NCI-H146 (cell line): ENCODE measurements at places on chromosomes 16 and 17.

- DNase-seq: peak; percentile 56
These were observed 4.9 kb downstream of the CDK3 start for GRCh38 chr17:76005263-76006149.

- no peak for DNase-seq
These were observed 66.0 kb upstream of the CDH5 start for GRCh38 chr16:66300501-66300900.

DNA sequence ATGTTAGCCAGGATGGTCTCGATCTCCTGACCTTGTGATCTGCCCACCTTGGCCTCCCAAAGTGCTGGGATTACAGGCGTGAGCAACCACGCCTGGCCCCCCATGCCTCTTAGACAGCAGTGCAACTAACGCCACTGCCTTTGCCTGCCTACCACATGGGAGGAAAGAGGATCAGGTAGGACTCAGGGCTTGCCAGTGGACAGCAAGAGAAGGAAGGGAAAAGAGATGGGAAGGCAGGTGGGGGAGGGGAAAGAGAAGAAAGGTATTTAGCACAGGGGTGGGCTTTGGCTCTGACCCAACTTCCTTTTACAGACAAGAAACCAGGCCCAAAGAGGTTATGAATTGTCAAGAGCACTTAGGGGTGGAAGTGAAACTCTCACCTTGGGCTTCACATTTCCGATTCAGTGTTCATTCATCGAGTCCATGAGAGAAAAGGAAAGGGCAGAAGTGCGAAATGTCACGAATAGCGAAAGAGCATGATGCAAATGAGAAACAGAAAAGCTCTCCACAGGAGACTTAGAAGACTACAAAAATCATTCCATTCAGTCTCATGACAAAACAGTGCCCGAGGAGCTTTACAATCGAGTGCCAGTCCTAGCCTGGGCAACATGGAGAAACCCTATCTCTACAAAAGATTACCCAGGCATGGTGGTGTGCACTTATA, 36.4 kb downstream of the CDK5R1 start:
- no peak for DNase-seq

DNA sequence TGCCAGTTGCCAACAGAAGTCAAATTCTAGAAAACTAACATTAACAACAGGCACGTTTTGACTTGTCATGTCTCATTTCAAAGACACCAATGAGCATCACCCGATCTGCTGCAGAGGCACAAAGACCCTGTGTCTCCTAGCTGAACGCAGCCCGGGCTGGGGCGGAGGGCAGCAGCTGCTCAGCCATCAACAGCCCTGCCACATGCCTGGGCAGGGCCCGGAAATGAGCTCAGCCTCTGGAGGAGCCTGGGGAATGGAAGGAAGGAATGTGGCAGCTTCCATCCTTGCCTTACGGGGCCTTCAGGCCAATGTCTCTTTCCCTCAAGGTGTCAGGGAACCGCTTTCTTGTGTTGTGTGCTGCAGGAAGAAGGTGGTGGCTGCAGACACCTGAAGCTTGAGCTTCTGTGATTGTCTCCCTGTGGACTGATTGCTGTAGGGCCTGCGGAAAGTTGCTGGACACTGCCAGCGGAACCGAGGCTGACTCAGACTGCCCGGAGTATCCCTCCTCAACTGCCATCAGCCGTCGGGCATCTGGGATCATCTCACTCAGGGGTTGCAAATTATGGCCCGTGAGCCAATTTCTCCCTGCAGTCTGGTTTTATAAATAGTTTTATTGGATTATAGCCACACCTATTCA, 7.3 kb downstream of the CDH13 start:
- DNase-seq: no peak

GRCh38 chr16:56005958-56006357, 130.8 kb upstream of the CES5A start:
- no peak for DNase-seq

- peak; percentile 99 for DNase-seq
These were observed 5.1 kb downstream of the DLG4 start for GRCh38 chr17:7214300-7215135.

GRCh38 chr17:77136420-77136767, 4.4 kb upstream of the SEC14L1 start:
- DNase-seq: no peak

DNA sequence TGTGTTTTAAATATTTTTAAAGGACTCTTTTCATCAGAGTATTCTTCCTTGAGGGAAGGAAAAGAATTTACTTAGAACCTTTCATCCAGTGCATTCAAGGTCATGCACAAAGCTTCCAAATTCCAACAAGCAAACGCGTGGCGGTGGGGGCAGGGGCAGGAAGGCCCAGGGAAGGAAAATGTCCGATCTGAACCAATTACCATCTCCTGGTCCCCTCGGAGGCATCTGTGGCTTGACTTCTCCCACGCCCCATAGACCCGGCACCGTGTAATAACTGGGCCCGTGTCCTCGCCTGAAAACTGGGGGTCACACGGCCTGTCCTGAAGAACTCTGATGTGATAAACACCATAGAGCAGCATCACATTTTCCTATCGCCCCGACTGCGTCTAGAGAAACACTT, 18.3 kb downstream of the MEAK7 start:
- no peak for DNase-seq

DNA sequence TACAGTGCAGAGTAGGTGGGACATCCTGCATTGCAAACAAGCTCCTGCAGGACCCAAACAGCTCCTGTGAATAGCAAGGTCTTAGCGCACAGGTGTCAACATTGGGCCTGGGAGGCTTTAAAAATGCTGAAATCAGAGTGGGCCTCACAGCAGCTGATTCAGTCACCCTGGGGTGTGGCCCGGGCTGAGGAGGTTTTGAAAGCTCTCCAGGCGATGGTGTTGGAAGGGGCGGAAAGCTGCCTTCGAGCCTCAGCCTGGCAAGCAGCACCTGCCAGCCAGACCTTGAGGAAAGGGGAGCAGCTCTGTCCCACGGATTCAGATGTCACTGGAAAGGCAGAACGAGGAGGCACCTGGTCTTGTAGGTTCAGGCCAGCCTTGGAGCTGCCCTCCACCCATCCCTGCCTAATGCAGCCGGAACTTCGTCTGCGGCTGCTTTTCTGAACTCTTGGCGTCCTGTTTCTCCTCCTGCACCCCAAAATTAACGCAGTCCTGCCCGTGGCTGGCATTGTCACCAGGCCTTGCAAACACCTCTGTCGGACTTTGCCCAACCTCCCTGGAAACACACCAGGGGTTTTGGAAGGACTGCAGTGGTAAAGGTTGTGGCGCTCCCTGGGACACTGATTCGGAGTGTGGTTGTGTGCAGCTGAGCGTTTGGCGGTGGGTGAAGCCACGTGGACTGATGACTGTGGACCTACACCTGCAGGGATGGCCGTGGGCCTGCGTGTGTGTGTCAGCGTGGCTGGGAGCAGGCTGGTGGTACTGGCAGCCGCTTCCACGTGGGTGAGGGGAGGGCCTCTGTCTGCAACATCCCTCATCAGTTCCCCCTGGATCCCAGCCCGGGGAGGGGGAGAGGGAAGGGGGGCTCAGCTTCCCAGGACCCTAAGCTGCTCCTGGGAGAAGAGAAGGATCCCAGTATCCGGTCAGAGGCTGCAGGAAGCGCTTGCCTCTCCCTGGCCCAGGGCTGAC, 3.4 kb downstream of the NECAB2 start:
- no peak for DNase-seq

DNA sequence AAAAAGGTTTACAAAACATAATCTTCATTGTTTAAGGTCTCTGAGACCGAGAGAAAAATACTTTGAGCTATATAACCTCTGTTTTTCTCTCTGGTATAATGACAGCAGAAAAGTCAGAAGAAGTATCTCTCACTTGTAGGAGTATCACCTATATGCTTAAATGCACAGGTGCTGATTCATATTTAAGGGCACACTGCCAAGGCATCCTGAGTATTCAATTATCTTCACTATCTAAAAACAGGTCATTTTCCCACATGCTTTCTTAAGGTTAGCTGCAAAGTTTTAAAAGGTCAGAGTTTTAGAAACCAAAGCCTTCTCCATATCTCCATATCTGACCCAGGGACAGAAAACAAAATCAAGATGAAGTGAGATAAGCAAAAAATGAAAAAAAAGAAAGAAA, 99.3 kb upstream of the C17orf78 start:
- DNase-seq: no peak

GRCh38 chr17:27793168-27793905, 7.0 kb downstream of the NOS2 start:
- no peak for DNase-seq

- no peak for DNase-seq
These were observed 7.6 kb downstream of the PHB1 start for GRCh38 chr17:49407086-49407485.

GRCh38 chr16:4772351-4772750, 5.4 kb upstream of the ZNF500 start:
- no peak for DNase-seq

GRCh38 chr17:77943971-77944370, 14.5 kb upstream of the TNRC6C start:
- DNase-seq: no peak

DNA sequence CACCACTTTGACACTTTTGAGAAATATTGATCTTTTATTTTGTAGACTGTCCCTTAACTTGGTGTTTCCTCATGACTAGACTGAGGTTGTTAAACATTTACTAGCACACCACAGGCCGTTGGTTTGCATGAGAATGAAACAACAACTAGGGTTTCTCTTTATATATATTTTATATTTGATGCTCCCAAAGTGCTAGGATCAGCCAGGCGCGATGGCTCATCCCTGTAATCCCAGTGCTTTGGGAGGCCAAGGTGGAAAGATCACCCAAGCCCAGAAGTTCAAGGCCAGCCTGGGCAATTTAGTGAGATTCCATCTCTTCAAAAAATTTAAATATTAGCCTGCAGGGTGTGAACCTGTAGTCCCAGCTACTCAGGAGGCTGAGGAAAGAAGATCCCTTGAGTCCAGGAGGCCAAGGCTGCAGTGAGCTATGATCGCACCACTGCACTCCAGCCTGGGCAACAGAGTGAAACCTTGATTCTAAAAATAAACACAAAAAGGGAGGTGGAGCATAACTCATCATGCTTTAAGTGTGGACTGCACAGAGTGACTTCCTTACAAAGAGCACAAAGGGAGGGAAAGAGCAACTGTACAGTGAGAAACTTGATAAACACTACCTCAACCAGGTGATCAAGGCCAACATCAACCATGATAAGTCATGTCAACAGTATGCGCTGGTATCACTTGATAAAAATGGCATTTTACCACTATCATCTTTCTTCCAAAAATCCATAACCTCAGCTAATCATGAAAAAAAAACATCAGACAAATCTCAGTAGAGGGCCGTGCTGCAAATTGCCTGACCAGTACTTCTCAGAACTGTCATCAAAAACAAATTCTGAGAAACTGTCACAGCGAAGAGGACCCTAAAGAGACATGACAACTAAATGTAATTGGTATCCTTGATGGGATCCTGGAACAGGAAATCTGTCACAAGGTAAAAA, 72.8 kb upstream of the ATF7IP2 start:
- no peak for DNase-seq

GRCh38 chr17:80544655-80545498, at the start of gene RPTOR:
Gene RPTOR, plus strand, starts transcription at chr17:80544838. Its CDS starts 792 bp downstream, at chr17:80545630.
- peak; percentile 87 for DNase-seq
